ENCODE measurements at places on chromosomes 11 and 22.

DNA sequence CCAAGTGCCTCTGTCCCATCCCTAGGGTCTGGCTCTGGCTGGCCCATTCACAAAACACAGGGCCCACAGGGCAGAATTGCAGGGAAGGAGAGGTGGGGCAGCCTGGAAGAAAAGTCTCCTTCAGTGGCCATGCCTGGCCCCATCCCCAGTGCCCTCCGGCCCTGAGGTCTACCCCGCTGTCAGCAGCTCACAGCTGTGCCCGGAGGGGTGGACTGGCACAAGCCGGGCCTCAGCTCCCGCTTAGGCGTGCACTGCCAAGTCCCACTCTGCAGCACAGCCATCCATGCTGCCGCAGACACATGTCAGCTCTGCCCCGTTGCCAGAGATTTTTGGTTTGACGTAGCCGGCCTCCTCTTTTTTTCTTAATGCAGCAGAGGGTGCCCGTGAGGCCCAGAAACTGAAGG, 3.9 kb upstream of the SCN2B start:
- no peak for DNase-seq

DNA sequence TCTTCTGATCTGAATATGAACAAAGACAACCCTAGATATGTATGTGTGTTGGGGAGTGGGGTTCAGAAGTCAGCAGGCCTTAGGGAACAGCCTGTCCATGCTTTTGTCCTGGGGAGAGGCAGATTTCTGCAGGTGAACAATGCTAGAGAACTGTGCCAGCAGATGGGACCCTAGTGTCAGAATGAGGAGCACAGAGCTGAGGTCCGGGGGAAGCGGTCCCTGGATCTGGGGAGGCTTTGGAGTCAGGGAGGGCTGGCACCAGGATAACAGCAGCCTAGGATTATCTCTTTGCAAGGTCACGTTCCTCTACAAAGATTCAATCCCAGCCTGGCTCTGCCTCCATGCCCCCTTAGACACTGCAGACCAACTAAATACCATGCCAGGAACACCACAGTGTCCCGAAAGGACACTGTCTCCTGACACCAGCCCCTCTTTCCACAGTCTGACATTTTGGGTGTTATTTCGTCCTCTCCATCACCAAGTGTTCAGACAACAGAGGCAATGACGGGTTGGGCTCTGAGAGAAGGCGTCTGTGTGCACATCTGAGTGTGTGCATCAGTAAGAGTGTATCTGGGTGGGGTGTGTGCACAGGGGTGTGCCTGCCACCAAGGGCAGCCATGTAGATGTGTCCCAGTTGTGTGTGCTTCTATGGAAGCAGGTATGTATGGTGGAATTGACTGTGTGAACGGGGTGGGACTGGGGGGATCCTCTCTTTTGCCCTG, 43.5 kb downstream of the EIF3F start:
- no peak for DNase-seq

GRCh38 chr11:106466521-106467080, 389.1 kb downstream of the AASDHPPT start:
- DNase-seq = no peak

GRCh38 chr11:115155978-115156377, 348.2 kb downstream of the CADM1 start:
- no peak for DNase-seq

DNA sequence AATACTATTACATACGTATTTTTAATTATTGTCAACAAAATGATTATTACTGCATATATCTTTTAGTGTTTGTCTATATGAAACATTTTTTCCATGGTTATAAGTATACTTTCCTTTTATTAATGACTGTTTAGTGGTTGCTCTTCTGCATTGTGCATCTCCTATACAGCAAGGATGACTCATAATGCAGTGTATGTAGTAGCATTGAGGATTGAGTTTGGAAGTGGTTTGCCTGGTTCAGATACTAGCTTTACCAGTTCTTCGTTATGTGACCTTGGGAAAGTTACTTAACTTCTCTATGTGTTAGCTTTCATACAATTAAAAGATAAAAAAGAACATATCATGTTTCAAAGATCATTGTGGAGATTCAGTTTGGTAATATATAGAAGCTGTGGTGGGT, 44.1 kb downstream of the CHORDC1 start:
- DNase-seq = no peak

GRCh38 chr11:67060111-67060522, 3.5 kb downstream of the RHOD start:
- DNase-seq = no peak

- no peak for DNase-seq
These were observed 31.7 kb downstream of the TPCN2 start for GRCh38 chr11:69080257-69080995.

DNA sequence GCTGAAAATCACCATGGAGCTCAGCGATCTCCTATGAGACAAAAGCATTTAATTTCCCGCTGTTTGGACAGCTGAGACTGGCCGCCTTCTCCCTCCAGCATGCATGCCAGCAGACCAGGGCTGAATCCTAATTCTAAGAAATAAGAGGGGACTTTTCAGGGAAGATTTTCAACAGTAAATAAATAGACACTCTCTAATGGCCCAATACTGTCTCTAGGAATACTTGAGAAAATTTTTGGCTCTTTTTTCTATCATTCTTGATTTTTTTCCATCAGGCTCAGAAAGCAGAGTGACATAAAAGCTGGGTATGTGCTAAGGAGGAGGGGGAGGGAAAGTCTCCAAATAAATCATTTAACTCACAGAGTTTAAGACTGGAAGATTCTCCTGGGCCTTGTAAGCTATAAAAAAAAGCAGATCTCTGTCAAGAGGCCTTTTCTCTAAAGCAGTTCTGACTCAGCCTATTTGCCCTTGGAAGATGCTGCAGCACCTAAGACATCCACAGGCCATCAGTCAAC, 17.6 kb upstream of the SPON1 start:
- DNase-seq = no peak

GRCh38 chr11:63840356-63841060, 1.6 kb downstream of the MARK2 start:
- no peak for DNase-seq

- no peak for DNase-seq
These were observed 45.6 kb downstream of the DNHD1 start for GRCh38 chr11:6542727-6543126.
